ENCODE measurements at places on chromosomes 6 and 20. TPM values are rescaled to one million over a fixed set of nuclear protein-coding genes. Genes with fewer than 3 reads are reported as not detected.

GRCh38 chr6:49913636-49914375, 47.5 kb upstream of the CRISP1 start:
- no peak for DNase-seq

GRCh38 chr20:24745206-24745605, 203.9 kb upstream of the CST7 start:
- DNase-seq, result no peak

The DYNLT2 gene
- 0.41 TPM for total RNA-seq

The INSM1 gene
- not detected for total RNA-seq

DNA sequence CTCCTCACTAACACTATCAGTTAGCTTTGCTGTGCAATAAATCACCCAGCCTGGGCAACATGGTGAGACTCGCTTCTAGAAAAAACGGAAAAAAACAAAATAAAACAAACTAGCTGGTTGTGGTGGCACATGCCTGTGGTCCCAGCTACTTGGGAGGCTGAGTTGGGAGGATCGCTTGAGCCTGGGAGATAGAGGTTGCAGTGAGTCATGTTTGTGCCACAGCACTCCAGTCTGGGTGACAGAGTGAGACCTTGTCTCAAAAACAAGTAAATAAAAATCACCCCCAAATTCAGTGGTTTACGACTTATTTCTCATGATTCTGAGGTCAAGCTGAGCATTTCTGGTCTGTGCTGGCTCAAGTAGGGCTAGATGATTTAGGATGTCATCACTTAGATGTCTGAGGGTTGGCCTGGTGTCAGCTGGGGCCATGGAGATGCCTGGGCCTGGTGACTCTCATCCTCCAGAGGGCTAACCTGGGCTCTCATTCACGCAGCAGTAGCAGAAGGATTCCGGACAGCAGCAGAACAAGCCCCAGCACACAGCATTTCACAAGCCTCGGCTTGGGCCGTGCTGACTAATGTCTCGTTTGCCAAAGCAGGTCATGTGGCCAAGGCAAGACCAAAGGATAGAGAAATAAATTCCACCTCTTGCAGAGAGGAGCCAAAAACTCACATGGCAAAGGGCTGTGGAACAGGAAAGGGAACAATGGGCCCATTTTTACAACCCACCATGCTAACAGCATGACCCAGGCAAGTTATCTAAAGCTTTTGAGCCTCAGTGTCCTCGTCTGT, 32.5 kb downstream of the MGME1 start:
- peak; percentile 81 for DNase-seq

DNA sequence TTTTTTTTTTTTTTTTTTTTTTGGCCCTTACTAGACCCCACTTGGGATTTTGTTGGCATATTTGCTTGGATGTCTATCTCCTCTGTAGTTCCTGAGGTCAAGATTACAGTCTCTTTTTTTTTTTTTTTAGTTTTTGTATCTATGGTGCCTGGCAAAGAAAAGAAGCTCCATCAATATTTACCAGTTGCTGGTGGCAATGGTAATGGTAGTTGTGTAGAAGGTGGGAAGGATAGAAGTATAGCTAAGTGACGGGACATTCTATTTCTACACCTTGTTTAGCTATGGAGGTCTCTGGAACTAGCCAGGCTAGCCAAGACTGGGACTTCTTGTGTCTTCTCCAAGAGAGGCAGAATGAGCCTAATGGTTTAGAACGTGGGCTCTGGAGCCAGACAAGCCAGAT, 42.2 kb upstream of the TNFAIP3 start:
- no peak for DNase-seq

The SLC52A3 gene
- 2.7 TPM for total RNA-seq

- no peak for DNase-seq
Measured at GRCh38 chr6:110682460-110682853, 132.8 kb downstream of the CDK19 start.

The ANGPT4 gene
- total RNA-seq, result 0.05 TPM

- DNase-seq, result no peak
Measured at GRCh38 chr20:43985608-43986316, 71.1 kb downstream of the TOX2 start.

The RAMACL gene
- 0.43 TPM for total RNA-seq

DNA sequence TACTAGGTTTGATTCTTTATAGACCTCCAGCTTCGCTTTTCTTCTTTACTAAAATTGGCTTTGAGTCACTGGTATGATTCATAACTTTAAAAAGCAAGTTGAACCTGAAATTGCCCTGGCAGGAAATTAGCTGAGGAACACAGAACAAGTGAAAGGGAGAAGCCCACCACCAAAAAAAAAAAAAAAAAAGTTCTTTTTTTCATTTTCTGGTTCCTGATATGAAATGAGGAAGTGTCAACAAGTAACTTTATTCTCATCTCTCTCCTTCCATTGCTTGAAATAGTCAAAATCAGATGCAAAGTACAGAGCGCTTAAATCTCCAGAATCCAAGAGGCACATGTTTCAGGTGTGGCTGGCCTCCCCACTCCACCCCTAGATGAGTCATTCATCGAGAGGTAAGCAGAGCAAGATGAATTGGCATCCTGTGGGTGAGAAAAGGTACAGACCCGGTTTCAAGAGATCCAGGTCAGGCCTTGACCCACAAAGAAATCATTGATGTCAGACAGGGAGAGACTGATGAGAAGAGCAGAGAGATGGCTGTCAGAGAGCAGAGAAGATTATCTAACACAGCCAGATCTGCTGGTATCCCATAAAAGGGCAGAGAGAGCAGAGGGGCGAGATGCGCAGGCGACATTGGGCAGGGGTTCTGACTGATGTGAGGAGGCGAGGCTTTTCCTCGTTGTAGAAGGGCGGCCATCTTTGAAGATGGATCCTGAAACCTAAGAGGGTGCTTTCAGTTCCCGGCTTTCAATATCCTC, 54.8 kb upstream of the MBOAT1 start:
- DNase-seq, result no peak

The DCBLD1 gene
- 6.1 TPM for total RNA-seq

DNA sequence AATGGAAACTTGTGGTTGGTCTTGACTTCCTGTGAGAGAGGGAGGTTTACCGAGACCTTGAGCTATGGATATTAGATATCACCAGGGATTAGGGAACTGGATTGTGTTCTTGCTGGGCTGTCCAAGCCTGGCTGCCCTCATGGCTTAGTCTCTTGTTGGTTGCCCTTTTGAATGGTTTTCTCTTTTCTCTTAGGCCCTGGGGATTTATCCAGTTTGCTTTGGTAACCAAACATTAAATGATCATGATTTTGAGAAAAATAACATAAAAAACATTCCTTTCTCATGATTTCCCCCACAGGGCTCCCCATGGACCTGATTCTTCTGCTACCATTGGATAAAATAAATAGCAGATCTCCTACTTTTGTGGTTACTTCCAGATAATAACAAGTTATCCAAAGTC, 306.4 kb upstream of the RNF217 start:
- DNase-seq, result no peak

The ARFGEF2 gene
- total RNA-seq, result 39.1 TPM

The SS18L1 gene
- 7.8 TPM for total RNA-seq

- DNase-seq, result peak; percentile 75
Measured at GRCh38 chr20:50930139-50930975, 880 bp downstream of the ADNP start.

DNA sequence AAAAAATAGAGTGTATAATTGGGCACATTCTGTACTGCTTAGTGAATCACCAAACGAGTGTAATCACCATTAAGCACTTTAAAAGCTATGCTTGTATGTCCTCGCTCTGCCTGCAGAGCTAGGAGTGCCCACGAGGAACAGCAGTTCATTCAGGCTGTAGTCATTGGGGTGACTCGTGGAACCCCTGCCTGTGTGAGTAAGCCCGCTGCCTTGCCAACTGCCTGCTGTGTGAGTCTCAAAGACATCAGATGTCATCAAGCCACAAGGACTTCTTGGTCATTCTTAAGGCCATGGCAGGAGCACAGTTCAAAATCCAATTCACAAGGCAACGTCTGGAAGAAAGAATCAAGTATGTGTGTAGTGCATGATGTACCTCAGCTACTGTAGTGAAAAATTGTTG, 60.4 kb downstream of the FOXO3 start:
- DNase-seq, result no peak

The SPATA25 gene
- 2.0 TPM for total RNA-seq

The RIMS1 gene
- total RNA-seq, result 1.3 TPM

The RGS17 gene
- 0.05 TPM for total RNA-seq

DNA sequence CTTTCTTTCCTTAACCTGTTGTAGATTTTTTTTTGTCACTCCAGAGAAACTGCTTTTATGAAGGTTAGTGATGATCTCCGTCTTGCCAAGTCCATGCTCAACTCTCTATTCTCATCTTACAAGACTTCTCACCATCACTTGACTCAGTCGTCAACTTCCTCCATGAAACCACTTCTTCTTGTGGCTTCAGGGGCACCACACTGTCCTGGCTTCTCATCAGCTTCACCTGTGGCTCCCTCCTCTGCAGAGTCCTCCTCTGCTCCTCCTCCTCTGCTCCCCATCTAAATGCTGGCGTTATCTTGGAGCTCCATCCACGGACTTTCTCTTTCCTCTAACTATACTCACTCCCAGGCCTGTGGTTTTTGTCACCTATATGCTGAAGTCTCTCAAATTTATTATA, 187.5 kb downstream of the BACH2 start:
- no peak for DNase-seq

The ASIP gene
- total RNA-seq, result 15.0 TPM

DNA sequence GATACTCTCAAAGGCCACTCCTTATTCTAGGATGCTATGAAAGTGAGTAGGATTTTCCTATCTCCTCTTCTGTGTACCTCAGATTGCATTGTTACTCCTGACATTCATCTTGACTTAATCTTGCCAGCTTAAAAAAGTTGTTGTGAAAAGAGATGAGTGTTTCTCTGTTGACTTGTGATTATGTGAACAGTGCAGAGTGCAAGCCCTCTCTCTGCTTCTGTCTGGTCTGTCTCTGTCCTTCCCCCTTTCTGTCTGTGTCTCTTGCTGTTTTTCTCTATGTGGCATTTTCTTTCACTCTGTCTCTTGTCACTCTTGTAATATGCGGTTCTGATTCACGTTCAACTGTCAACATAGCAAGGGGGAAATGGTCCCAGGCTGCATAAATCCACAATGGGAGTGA, 306.6 kb downstream of the FARS2 start:
- no peak for DNase-seq

The ADGRB3 gene
- total RNA-seq, result 1.7 TPM

- DNase-seq, result no peak
Measured at GRCh38 chr20:15923030-15923776, 650.0 kb downstream of the KIF16B start.

DNA sequence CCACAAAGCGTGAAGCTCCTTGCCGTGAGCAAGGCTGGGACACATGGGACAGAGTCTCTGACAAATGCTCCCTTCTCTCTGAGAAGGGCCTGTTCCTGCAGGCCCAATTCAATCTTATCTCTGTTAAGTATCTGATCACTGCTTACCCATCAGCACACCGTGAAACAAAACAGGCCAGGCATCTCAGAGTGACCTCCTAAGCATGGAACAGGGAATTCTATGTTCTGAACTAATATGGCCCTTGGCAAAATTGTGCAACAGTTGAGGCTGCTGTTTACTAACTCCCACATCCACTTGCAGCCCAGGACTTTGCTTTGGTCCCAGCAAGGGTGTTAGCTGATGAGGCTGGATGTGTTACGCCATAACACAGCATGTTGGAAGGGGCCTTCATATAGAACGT, 79.2 kb downstream of the GCLC start:
- no peak for DNase-seq

DNA sequence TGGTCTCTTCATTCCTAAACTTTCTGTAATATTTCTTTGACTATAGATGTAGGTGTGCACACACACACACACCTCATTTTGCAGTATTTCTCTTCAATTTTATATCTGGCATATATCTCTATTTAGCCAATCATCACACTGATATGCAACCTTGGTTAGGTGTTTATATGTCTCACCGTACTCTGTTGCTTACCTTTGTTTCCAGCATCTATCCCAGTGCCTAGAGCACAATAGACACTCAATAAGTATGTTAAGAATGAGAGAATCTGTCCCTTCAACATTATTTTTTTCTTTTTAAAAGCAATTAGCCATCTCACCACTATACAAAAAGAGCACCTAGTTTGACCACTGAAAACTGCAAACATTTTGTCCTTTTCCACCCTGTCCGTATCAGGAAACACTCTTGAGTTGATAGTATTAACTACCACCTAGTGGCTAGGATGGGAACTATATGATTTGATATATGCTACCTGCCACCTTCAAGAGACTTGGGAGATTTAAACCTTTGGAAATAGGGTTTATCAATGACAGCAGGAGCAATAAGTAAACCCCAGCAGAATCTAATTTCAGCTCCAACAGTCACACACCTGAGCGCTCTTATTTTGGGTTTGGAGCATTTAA, 48.7 kb upstream of the RSPO3 start:
- no peak for DNase-seq

GRCh38 chr20:58238490-58238889, 10.0 kb upstream of the ANKRD60 start:
- DNase-seq, result no peak

DNA sequence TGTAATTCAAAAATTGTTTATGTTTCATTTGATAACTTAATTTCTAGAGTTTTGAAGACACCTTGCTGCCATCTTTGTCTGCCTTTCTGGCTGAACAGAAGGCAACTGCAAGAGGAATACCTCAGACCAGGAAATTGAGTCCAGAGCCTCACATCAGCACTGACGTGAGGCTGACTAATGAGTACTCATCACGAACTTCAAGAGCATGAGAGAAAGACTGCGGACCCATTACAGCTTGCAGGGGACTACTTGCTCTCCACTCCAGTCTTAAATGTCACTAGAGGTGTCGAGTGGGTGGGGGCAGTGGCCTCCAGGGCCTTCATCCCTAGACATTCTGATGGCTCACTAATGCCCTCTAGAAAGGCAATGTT, 109.5 kb upstream of the SSTR4 start:
- no peak for DNase-seq

- no peak for DNase-seq
Measured at GRCh38 chr6:106884576-106884975, 90.0 kb downstream of the CD24 start.

The LAMA2 gene
- 119 TPM for total RNA-seq

- no peak for DNase-seq
Measured at GRCh38 chr6:148146717-148147462, 195.7 kb upstream of the SASH1 start.

The EYA2 gene
- 1.5 TPM for total RNA-seq

GRCh38 chr20:44733341-44734069, 12.2 kb upstream of the KCNK15 start:
- no peak for DNase-seq

DNA sequence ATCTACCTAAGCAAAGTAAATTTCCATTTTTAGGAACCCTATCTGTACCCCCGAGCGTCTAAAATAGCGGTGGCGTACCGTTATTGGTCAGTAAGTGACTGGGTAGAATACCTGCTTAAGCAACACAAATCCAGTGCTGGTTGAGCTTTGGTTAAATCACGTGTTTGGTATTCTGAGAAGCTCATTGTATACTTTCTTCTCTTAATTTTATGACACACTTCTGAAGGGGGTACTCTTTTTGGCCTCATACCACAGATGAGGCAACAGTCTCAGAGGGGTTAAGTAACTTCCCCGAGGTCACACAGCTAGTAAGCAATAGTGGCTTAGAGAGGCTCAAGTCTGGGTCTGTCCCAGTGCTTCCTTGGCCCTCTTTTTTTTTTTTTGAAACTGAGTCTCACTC, 151.2 kb downstream of the TFAP2C start:
- DNase-seq, result no peak

Measured in Right ventricle myocardium inferior (tissue), 1 donor.